GM19239 (cell line): ENCODE measurements at places on chromosomes 3 and 15.

GRCh38 chr3:164451072-164451910 lies 627.0 kb downstream of the SI start:
- no peak for DNase-seq

DNA sequence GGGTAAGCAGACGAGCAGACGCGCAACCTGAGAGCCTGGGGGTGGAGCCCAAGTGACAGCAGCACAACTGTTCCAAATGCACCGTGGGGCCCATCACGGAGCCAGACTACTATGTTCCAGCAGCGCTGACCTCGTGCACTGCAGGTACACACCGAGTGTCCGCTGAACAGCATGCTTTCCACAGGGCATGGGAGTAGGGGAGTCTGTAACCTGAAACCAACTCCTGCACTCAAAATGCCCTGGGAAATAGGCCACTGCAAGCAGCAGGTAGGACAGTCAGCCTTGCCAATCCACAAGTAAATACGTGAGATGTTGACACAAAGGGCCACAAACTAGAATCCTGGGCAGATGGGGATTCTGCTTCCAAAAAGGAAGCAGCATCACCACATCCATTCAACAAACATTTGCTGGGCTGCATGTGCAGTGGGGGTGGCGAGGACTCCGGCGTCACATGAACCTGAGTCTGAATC lies 73.9 kb downstream of the TBC1D2B start:
- no peak for DNase-seq

DNA sequence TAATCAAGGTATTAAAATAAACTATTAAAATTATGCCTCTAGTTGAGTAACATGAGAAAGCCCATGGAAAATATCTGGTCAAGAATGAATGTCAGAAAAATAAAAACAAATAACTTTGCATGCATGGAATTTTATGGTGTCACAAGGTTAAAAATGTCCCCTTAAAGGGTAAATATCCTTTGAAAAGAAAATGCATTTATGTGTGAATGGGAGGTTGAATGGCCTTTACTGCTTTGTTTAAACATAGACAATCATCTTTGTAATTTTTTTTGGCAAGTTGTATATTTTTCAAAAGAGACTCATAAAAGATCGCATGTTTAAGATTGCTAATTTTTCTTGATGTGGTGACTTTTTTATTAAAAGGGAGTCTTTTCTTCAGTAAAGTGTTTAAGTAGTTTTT lies 564.2 kb downstream of the NR2F2 start:
- no peak for DNase-seq

- no peak for DNase-seq
Observed at GRCh38 chr3:108473711-108474110, 36.7 kb downstream of the MYH15 start.

GRCh38 chr3:50675179-50676030 lies 678 bp downstream of the DOCK3 start:
- no peak for DNase-seq

DNA sequence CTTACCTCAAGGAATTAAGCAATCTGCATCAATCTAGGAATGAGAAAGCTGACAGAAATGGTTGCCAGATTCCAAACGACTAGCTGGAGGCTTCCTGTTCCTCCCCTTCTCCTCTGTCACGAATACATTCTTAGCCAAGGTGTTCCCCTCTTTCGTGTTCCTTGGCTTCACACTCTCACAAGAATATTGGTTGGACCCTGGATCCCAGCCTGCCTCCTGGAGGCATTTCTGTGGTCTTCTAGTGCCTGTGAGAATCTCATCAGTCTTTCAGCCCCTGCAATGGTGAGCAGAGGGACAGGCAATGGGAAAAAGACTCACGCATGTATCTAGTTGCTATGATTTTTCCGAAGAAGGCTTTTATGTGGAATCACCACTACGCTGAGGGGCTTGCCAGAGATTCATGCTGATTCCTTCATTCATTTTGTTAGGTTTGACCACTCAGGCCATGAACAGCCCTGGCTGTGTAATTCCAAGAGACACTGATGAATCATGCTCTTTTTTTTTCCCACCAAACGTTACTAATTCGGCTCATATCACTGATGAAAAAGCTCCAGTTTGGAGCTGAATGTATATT lies 1.6 kb upstream of the P3H2 start:
- DNase-seq = no peak

- DNase-seq = no peak
Observed at GRCh38 chr3:162029736-162030135, 533.1 kb downstream of the OTOL1 start.

- DNase-seq = no peak
Observed at GRCh38 chr3:145698749-145699148, 462.2 kb downstream of the PLOD2 start.

DNA sequence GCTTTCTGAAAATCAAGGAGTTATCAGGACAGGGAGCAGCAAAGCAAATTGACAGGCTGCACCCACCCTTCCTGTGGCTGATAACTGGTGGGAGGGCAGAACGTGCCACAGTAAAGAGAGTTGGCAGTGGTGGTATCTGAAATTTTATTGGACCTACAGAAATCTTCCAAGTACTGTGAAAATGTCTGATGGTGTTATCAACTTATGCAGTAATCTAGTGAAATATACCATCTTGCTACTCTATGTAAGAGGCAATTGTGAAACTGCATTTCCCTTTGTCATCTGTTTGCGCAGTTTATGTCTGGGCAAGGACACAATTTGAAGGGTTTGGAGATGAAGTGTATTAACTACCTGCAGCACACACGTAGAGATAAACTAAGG lies 1.5 kb downstream of the PLCL2 start:
- DNase-seq = no peak
